ENCODE measurements at places on chromosomes 11 and 22. TPM values are rescaled to one million over a fixed set of nuclear protein-coding genes. Genes with fewer than 3 reads are reported as not detected.
A peak's percentile ranks its signal among the peaks of the same experiment; 100 is the strongest.

- DNase-seq = peak; percentile 97
Measured at GRCh38 chr11:72040491-72041363, 39.6 kb downstream of the NUMA1 start.

TPH1 gene
- 0.34 TPM for total RNA-seq

DNA sequence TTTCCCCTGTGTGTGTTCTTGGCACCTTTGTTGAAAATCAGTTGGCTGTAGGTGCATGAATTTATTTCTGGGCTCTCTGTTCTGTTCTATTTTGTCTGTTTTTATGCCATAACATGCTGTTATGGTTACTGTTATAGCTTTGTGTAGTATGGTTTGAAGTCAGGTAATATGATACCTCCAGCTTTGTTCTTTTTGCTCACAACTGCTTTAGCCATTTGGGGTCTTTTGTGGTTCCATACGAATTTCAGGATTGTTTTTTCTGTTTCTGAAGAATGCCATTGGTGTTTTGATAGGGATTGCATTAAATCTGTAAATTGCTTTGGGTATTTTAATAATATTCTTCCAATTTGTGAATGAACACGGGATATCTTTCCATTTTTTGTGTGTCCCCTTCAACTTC lies 4.7 kb downstream of the PEX26 start:
- no peak for DNase-seq

DNA sequence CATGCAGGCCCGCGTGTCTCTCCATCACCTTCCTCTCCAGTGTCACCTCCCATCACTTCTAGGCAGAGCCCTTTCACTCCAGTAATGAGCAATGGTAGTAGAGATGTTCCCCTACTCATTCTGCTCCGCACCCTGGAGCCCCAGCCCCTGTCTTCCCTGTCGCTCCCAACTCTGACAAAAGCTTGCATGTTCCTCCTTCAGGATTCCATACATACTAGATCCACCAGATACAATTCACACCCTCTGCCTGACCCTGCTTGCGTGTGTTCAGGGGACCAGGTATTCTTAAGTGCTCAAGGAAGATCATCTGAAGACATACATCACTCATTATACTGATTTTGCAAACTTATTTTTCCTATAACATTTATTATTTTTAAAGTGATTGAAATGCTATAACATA lies 222.7 kb downstream of the SNX19 start:
- DNase-seq = no peak

- DNase-seq = no peak
Measured at GRCh38 chr11:16186680-16187079, 169.7 kb downstream of the SOX6 start.

- no peak for DNase-seq
Measured at GRCh38 chr11:8908099-8908498, 2.9 kb upstream of the AKIP1 start.

- no peak for DNase-seq
Measured at GRCh38 chr22:29848111-29848510, 10.0 kb upstream of the ASCC2 start.

SLCO2B1 gene
- total RNA-seq = 6.5 TPM

DNA sequence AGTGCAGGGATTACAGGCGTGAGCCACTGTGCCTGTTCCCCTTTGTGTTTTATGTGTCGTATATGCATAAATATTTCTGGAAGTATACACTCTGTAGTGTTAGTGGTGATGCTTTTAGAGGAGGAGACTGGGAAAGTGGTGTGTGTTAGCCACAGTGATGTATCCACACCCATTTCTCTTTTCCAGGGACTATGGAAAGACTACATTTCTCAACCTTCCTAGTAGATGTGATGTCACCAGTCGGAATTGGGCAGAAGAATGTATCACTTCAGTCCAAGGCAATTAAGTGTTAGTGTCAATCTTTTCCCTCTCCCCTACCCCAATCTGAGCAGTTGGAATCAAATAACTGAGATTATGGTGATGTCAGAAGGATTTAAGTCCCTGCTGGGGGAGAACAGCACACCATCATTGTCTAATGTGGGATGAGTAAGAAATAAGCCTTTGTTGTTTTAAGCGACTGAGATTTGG lies 5.8 kb upstream of the ATG16L2 start:
- no peak for DNase-seq

GRCh38 chr22:24420072-24420976 lies 7.1 kb upstream of the ADORA2A start:
- peak; percentile 60 for DNase-seq

- DNase-seq = no peak
Measured at GRCh38 chr11:26158251-26158650, 173.7 kb upstream of the ANO3 start.
